ENCODE measurements at places on chromosomes 13 and 19. TPM values are rescaled to one million over a fixed set of nuclear protein-coding genes. Genes with fewer than 3 reads are reported as not detected.

DNA sequence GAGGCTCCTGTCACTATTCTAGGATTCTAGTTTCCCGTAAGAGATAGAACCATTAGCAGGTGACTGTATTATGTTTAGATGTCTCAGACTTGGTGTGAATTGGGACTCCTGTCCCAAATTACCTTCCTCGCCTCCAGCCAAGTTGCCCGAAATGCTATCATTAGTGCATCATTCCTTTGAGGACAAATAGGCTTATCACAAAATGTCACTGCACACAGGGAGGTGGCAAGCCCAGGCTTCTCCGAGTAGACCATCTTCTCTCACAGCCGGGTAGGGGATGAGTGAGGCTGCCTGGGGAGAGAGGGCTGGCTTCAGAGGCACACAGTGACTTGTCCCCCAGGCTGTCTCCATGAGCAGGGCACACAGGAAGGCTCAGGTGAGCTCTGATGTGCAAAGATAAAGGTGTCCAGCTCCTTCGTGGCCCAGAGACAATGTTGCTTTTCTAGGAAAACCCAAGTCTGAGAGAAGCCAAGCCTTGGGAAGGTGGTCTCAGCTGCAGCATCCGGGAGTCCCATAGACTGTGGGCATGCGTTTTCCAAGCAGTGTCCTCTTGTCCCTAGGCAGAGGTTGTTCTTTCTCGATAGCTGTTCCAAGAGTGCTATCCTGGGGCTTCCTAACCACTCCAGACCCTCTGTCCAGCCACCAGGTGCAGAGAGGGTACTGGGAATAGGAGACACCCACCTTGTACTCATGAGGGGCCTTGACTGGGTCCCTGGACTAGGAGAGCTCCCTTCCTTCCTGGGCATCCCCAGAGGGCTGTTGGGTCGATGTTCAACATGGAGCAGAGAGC, 163.1 kb upstream of the TSHZ3 start:
- H3K4me1 ChIP-seq, result no peaks in the 10 kb centered on the region
- no peaks in the 10 kb centered on the region for H3K27me3 ChIP-seq
- H3K36me3 ChIP-seq, result no peaks in the 10 kb centered on the region
- no peak for DNase-seq

GRCh38 chr19:368630-369024, 24.0 kb upstream of the MIER2 start:
- no peaks in the 10 kb centered on the region for H3K36me3 ChIP-seq
- peaks cover 5% of the 10 kb centered on the region for H3K27me3 ChIP-seq
- DNase-seq, result no peak

- no peaks in the 10 kb centered on the region for H3K27me3 ChIP-seq
- H3K4me1 ChIP-seq, result no peaks in the 10 kb centered on the region
- no peak overlapping the region for H3K27ac ChIP-seq
- no peak for DNase-seq
- no peak overlapping the region for H3K4me3 ChIP-seq
- H3K36me3 ChIP-seq, result no peaks in the 10 kb centered on the region
These were observed 56.1 kb upstream of the RNF113B start for GRCh38 chr13:98233127-98233526.

GRCh38 chr13:76783798-76784197, 102.4 kb downstream of the KCTD12 start:
- H3K27me3 ChIP-seq, result no peaks in the 10 kb centered on the region
- no peak overlapping the region for H3K4me3 ChIP-seq
- no peak overlapping the region for H3K27ac ChIP-seq
- H3K36me3 ChIP-seq, result no peaks in the 10 kb centered on the region

- H3K36me3 ChIP-seq, result peaks cover 23% of the 10 kb centered on the region
- H3K27ac ChIP-seq, result no peak overlapping the region
- H3K4me3 ChIP-seq, result no peak overlapping the region
- no peaks in the 10 kb centered on the region for H3K27me3 ChIP-seq
- DNase-seq, result no peak
These were observed 27.1 kb downstream of the MEGF8 start for GRCh38 chr19:42352301-42353259.

DNA sequence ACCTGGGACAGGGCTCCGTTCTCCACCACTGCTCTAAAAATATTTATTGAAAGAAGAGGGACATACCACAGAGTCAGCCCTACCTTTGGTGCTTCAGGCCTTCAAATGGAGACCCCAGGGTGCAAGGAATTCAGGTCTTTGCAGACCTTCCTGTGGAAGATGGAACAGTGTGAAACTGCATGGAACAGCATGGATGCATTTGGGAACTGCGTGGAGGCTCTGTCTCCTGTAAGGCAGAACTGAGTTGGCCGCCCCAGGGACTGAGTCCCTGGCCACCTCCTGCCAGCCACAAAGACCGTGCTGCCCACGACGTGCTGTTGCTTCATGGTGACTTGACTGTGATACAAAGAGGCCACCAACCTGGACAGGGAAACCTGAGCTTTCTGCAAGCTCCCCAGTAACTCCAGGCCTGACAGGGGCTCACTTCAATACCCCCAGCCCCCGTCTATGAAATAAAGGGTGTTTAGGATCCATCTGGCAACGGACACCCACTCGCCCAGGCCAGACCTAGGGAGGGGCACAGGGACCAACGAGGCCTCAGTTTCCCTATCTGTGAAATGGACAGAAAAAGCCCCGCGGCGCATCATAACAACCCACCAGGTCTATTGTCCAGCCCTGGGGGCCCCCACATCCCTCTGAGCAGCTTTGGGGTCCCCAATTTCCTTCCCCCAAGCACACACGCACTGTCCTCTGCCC, 58.6 kb upstream of the KLF2 start:
- H3K27me3 ChIP-seq, result no peaks in the 10 kb centered on the region
- H3K36me3 ChIP-seq, result no peaks in the 10 kb centered on the region
- no peak for DNase-seq

GRCh38 chr19:48634424-48635262, 2.5 kb downstream of the DBP start:
- peak overlapping the region; percentile 61 for H3K4me3 ChIP-seq
- H3K27me3 ChIP-seq, result no peaks in the 10 kb centered on the region
- peaks cover 70% of the 10 kb centered on the region for H3K4me1 ChIP-seq
- H3K27ac ChIP-seq, result peak overlapping the region; percentile 93
- no peaks in the 10 kb centered on the region for H3K36me3 ChIP-seq
- DNase-seq, result peak; percentile 99

- H3K36me3 ChIP-seq, result no peaks in the 10 kb centered on the region
- H3K27ac ChIP-seq, result no peak overlapping the region
- H3K27me3 ChIP-seq, result peaks cover 10% of the 10 kb centered on the region
These were observed 21.6 kb downstream of the LRRC4B start for GRCh38 chr19:50546527-50547221.

GRCh38 chr19:4997297-4997696, 28.4 kb downstream of the KDM4B start:
- DNase-seq, result no peak
- no peaks in the 10 kb centered on the region for H3K27me3 ChIP-seq
- no peak overlapping the region for H3K4me3 ChIP-seq
- H3K36me3 ChIP-seq, result peaks cover 12% of the 10 kb centered on the region
- H3K4me1 ChIP-seq, result no peaks in the 10 kb centered on the region
- no peak overlapping the region for H3K27ac ChIP-seq

DNA sequence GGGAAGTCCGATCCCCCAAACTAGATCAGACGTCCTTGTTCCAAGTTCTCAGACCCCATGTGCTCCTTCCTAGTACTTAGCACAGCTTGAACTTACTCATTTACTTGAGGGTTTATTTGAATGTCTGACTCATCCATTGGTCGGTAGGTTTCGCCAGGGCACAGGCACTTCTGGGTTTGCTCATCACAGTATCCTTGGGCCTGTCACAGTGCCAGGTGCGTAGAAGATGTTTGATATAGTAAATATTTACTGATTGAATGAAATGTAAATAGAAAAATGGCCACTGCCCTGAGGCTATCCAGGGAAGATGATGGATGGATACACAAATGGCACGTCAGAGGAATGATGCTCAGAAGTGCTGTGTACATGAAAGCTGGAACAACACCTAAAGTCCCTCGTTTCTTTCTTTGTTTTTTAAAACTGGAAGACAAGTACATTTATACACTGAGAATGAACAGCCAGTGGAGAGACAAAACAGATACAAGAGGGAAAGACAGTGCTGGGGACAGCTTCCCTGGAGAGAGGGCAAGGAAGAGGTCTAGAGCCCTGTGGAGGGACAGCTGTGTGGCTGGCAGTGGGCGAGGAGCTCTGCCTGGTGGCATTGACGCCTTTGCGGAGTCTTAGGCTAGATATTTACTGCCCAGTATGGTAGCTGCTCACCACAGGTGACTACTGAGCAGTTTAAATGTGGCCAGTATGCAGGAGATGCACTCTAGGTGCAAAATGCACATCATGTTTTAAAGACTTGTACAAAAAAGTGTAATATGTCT, 31.2 kb upstream of the KL start:
- no peaks in the 10 kb centered on the region for H3K4me1 ChIP-seq
- no peak overlapping the region for H3K4me3 ChIP-seq
- peak overlapping the region; percentile 56 for H3K27ac ChIP-seq
- peak; percentile 87 for DNase-seq

DNA sequence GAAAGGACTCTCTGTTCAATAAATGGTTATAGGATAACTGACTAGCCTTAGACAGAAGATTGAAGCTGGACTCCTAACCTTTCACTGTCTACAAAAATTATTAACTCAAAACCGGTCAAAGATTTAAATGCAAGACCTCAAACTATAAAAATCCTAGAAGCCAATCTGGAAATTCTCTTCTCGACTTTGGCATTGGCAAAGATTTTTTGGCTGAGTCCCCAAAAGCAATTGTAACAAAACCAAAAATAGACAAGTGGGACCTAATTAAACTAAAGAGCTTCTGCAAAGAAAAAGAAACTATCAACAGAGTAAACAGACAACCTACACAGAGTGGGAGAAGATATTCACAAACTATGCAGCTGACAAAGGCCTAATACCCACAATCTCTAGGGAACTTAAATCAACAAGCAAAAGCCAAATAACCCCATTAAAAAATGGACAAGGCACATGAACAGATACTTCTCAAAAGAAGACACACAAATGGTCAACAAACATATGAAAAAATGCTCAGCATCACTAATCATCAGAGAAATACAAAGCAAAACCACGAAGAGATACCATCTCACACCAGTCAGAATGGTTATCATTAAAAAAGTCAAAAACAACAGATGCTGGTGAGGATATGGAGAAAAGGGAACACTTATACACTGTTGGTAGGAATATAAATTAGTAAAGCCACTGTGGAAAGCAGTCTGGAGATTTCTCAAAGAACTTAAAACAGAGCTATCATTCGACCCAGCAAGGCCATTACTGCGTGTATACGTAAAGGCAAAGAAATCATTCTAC, 266.3 kb downstream of the DNAJC15 start:
- H3K4me3 ChIP-seq, result no peak overlapping the region
- no peaks in the 10 kb centered on the region for H3K4me1 ChIP-seq
- DNase-seq, result no peak
- no peaks in the 10 kb centered on the region for H3K27me3 ChIP-seq
- H3K27ac ChIP-seq, result peak overlapping the region; percentile 42

- no peak for DNase-seq
- no peaks in the 10 kb centered on the region for H3K27me3 ChIP-seq
- peaks cover 37% of the 10 kb centered on the region for H3K4me1 ChIP-seq
- H3K27ac ChIP-seq, result no peak overlapping the region
- no peak overlapping the region for H3K4me3 ChIP-seq
- H3K36me3 ChIP-seq, result peaks cover 49% of the 10 kb centered on the region
These were observed 4.6 kb downstream of the EPN1 start for GRCh38 chr19:55679343-55680257.

DNA sequence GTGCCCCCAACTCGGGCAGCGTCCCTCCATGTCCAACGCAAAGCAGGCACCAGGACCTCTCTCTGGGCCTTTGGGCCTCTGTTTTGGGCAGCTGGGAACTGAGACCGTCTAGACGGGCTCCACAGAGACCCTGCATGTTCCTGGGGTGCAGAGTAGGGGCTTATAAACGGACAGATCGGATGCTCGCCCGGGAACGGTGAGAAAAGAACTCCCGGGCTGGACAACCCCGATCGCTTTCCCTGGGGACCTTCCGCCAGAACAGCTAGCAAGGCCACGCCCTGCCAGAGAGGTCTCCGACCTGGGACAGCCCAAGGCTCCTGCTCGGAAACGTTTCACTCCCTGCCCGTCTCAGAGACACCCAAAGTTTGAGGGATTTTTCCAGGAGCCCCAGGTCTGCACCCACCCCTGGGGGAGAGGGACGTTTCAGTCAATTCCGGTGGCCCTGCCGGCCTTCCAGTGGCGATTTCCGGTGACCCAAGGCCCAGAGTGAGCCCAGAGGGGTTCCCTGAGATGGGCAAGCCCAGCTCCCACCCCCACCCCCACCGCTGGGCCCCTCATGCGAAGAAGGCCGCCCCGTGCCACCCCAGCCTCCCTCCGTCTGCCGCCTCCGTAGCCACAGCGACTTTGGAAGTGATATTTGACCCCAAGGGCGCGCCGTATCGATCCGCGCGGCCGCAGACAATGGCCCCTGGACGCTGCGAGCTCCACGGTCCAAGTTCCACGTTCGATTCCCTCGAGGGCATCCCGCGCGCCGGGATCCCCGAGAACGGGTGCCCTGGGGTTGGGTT, 1.7 kb downstream of the NR2F6 start:
- H3K4me1 ChIP-seq, result peaks cover 36% of the 10 kb centered on the region
- peak overlapping the region; percentile 95 for H3K4me3 ChIP-seq
- H3K36me3 ChIP-seq, result no peaks in the 10 kb centered on the region
- no peak for DNase-seq
- no peaks in the 10 kb centered on the region for H3K27me3 ChIP-seq
- H3K27ac ChIP-seq, result peak overlapping the region; percentile 84

DNA sequence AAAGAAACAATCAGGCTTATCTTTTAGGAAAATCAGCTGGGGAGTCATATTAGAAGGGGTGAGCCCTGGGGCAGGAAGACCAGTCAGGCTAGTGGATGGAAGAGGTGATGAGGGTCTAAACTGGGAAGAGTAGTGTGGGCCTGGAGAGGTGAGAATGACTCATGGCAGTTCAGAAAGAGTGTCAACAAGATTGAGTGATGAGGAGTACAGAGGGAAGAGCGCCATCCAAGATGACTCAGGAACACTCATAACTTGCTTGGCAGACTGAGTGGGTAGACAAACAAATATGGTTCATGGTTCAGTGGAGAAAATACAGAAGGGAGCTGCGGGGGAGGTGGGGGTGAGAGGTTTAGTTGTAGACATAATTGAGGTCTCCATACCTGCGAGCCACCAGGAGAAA, 17.3 kb upstream of the CLDN10 start:
- no peak overlapping the region for H3K27ac ChIP-seq
- no peaks in the 10 kb centered on the region for H3K4me1 ChIP-seq
- no peak overlapping the region for H3K4me3 ChIP-seq
- no peaks in the 10 kb centered on the region for H3K36me3 ChIP-seq
- DNase-seq, result no peak

DNA sequence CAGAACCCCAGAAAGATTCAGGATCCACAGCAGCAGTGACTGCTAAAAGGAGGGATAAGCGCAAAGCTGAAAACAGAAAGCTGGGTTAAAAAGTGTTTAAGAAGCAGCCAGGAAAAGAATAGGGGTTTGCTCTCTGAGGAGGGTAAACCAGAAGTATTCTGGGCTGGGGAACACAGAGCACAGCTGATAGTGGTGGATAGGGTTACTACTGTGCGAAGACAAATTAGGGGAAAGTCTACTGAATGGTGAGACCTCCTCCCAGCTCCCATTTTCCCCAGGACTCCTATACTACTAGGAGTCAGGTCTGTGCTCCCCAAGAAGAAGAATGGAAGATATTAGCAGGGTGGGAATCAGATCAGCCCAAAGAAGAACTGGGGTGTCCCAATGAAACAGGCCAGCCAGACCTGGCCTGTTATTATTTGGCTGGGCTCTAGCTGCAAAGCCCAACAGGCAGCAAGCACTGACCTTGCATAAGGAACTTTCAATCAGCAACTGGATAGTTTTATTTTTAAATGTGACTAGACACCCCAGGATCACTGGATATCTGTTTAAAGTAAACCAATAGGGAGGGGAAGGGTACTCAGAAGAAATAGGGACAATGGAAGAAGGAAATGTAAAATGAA, 43.5 kb upstream of the SERTM1 start:
- H3K27me3 ChIP-seq, result no peaks in the 10 kb centered on the region
- H3K4me3 ChIP-seq, result no peak overlapping the region
- no peaks in the 10 kb centered on the region for H3K4me1 ChIP-seq

Gene AP2S1
- polyA plus RNA-seq, result 163 TPM

Gene ANGPTL8
- not detected for polyA plus RNA-seq

Gene POGLUT2
- polyA plus RNA-seq, result 0.92 TPM

Gene ZNF429
- polyA plus RNA-seq, result 8.5 TPM

Gene ZNF382
- polyA plus RNA-seq, result 0.60 TPM

Measured in sigmoid colon (tissue), 7 donors.